ENCODE measurements at places on chromosomes 3 and 15.

DNA sequence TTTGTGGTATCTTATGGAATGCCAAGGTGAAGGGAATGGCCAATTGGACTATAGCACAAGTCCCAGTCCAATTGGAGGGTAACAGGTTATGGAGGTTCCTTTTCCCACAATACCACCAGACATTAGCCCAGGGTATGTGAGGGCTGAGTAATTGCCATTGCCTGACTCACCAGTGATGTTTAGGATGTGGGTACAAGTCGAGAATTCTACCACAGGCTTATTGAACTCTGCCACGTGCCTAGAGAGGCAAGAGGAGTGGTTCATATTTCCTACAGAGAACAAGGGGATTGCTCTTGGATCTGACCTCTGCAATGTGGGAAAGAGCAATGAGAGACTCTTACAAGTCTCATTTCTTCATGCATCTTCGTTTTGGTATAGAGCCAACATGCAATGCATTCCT, 85.0 kb upstream of the XCR1 start:
- no peak for DNase-seq

DNA sequence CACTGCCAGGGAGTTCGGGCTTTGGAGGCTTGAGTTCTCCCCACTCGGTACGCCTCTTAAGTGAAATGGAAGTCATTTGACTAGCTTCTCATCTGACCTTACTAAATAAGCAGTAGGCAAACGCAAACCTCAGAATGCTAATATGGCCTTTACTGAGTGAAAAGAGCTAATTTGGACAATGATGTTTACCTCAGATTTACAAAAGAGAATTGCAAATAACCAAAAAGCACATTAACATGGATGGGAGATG, 1.6 kb upstream of the RNU6-1 start:
- DNase-seq = no peak

GRCh38 chr15:63800241-63800640, 33.5 kb downstream of the HERC1 start:
- DNase-seq = no peak

GRCh38 chr15:57522148-57522547, 69.6 kb upstream of the MYZAP start:
- no peak for DNase-seq

DNA sequence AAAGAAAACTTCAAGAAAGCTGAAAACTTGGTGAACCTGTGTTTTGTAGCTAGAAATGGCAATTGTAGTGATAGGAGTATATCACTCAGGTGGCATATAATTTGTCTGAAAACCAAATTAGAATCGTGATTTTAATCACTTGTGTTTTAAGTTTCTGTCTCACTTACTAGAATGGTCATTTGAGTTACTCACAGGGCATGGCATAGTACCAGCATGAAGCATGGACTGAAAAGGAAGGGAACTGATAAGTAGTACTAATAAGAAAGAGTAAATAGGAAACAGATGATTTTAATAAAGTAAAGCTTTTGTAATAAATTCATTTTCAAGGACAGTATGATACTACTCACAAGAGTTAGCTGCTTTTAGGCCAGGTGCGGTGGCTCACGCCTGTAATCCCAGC, 22.1 kb downstream of the OSBPL11 start:
- DNase-seq = no peak

DNA sequence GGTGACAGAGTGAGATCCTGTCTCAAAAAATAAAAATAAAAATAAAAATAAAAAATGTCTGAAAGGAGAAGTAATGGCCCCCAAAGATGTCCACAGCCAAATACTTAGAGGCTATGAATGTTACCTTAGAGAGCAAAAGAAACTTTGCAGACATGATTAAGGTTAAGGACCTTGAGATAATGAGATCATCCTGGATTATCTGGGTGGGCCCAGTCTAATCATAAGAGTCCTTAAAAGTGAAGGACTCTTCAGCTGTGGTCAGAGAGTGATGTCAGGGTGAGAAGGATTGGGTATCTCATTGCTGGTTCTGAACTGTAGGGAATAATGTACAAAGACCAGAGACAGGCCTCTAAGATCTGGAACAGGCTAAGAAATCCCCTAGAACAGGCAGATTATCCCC, 84.9 kb upstream of the POU1F1 start:
- no peak for DNase-seq

- DNase-seq = no peak
These were observed 763 bp downstream of the GOLGB1 start for GRCh38 chr3:121748680-121749275.
